ENCODE measurements at places on chromosomes 5 and 9. TPM values are rescaled to one million over a fixed set of nuclear protein-coding genes. Genes with fewer than 3 reads are reported as not detected.

PCDHGA8 gene
- 7.3 TPM for total RNA-seq

ADRB2 gene
- total RNA-seq: 18.4 TPM

GRCh38 chr5:67355120-67355713 is 158.6 kb upstream of the CD180 start:
- no peak for DNase-seq

GRCh38 chr5:127299678-127300077 is 9.1 kb downstream of the MEGF10 start:
- no peak for DNase-seq
